ENCODE measurements at places on chromosomes 3 and 15. TPM values are rescaled to one million over a fixed set of nuclear protein-coding genes. Genes with fewer than 3 reads are reported as not detected.

The KBTBD13 gene
- not detected for total RNA-seq

The MUSTN1 gene
- total RNA-seq: not detected

The CDHR4 gene
- not detected for total RNA-seq

The CSPG4 gene
- total RNA-seq: not detected

The CLRN1 gene
- total RNA-seq: not detected

The ZNF774 gene
- 1.5 TPM for total RNA-seq

The SH2D7 gene
- total RNA-seq: not detected

The C3orf20 gene
- total RNA-seq: not detected

DNA sequence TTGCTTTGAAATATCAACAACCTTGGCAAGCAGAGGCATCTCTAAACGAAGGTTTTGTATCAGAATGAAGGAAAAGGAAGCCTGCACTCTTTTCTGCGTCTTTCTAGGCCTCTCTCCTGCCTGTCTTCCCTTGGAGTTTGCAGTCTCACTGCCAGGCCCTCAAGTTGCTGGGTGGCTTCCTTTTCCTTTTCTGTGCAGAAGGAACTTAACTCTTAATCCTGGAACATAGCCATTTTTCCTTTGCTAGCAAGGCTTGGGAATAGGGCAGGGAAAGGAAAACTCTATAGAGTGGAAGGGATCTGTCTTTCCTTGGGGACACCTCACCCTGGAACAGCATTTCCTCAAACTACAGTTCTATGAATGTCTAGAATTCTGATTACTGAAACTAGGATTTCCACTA, 32.8 kb downstream of the TLNRD1 start:
- no peak overlapping the region for H3K4me3 ChIP-seq
- H3K27ac ChIP-seq: no peak overlapping the region
- H3K36me3 ChIP-seq: peaks cover 3% of the 10 kb centered on the region
- no peak for DNase-seq

DNA sequence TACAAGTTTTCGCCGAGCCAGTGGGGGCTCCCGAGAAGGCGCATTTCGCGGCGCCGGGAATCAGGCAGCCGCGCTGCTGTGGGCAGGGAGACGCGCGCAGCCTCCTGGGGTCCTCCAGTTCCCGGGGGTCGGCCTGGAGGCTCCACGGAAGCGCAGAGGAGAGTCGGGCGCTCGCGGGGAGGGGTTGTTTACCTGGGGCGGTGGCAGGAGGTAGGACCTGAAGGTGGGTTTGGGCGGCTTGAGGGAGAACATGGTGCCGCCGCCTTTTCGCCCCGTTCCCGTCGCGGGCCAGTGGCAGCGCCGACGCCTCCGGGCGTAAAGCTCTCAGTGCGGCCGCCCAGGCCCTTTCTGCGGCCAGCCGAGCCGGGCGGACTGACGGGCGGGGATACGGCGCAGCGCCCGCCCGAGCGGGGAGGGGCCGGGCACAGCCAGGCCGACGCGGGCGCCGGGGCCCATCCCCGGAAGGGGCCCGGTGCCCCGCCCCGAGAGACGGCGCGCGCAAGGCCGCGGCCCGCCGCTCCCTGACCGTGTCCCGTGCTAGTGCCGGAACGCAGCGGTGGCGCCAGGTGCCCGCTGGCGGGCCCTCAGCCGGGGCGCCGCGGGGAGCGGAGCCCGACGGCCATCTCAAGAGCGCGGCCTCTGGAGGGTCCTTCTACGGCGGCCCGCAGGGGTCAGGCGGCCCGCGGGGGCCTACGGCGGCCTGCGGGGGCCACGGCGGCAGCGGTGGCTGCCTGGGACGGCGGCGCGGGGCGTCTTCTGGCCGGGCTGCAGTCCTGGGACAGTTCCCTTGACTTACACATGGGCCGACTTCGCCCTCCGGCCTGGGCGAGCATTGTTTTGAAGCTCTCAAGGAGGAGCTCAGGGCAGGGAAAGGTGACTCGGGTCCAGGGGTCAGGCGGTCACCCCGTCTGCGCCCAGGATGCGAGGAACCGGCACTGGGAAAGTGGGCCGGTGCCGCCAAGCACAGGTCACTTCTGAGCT, at the start of gene MTMR10:
TSS of gene MTMR10 (minus strand) at position 374 of the 981 bp plus-strand sequence. CDS start at position 252, 122 bp downstream.
- H3K4me1 ChIP-seq: peaks cover 27% of the 10 kb centered on the region
- H3K27ac ChIP-seq: peak within 1 kb of the TSS; percentile 84
- DNase-seq: peak; percentile 80
- H3K27me3 ChIP-seq: peaks cover 1% of the 10 kb centered on the region
- H3K4me3 ChIP-seq: peak within 1 kb of the TSS; percentile 95
- H3K36me3 ChIP-seq: peaks cover 9% of the 10 kb centered on the region

DNA sequence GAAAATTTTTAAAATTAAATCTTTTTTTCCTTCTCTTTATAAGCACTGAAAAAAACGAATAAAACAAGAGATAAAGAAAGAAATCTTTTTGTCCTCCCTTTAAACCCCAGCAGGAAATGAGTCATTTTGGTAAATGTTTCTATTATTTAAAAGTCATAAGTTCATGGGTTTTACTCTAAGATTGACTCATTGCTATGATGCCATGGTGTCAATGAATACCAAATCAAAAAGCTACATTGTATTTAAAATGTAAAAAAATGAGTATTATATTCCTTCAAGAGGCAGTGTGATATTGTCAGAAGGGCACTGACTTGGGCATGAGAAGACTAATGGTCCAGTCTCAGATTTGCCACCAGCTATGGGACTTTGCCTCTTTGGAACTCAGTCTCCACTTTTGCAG, 303.4 kb upstream of the DNAJC19 start:
- H3K4me1 ChIP-seq: no peaks in the 10 kb centered on the region
- H3K36me3 ChIP-seq: no peaks in the 10 kb centered on the region
- no peak overlapping the region for H3K27ac ChIP-seq
- H3K27me3 ChIP-seq: peaks cover 1% of the 10 kb centered on the region

DNA sequence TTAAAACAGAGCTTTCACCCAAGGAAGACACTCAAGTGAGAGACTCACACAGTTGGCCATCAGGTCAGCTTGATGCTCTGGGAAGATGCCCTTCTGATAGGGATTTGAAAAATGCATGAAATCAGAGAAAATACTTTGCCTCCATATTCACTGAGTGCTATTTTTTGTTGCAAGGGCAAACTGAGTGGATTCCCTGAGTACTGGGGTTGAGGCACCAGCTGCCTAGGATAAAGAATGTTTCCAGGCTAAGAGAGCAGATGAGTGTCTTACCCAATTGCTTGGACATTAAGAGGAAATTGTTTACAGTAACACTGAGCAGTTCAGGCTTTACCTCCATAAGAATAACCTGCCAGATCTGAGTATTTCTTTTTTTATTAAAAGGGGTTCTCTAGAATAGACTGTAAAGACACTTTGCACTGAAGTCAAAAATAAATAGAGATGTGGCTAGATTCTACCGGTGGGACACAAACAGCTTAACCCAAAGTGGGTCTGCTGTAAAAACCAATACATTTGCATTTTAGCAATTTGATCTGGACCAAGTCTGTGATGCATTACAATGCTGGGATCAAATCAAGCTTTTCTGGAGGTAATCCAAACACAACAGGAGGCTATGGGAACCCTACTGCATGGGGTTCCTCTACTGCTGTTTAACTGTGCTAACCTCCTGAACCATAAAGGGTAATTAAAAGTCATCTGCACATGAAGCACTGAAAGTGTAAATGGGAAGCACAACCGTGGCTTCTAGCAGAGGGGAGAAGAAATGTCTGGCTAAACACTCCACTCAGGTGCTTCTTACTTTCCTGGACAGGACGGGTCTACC, 238.8 kb upstream of the WNT5A start:
- H3K27ac ChIP-seq: no peak overlapping the region
- peaks cover 17% of the 10 kb centered on the region for H3K27me3 ChIP-seq
- H3K36me3 ChIP-seq: no peaks in the 10 kb centered on the region
- H3K4me3 ChIP-seq: no peak overlapping the region

- no peaks in the 10 kb centered on the region for H3K36me3 ChIP-seq
- H3K4me1 ChIP-seq: peaks cover 25% of the 10 kb centered on the region
- no peak overlapping the region for H3K27ac ChIP-seq
- DNase-seq: peak; percentile 64
These were observed 6.0 kb upstream of the PLCB2 start for GRCh38 chr15:40313531-40314398.

- H3K36me3 ChIP-seq: peaks cover 11% of the 10 kb centered on the region
- no peak overlapping the region for H3K4me3 ChIP-seq
- no peaks in the 10 kb centered on the region for H3K27me3 ChIP-seq
- no peak for DNase-seq
- peaks cover 33% of the 10 kb centered on the region for H3K4me1 ChIP-seq
- no peak overlapping the region for H3K27ac ChIP-seq
These were observed 180.7 kb downstream of the KLHL25 start for GRCh38 chr15:85614059-85614458.

DNA sequence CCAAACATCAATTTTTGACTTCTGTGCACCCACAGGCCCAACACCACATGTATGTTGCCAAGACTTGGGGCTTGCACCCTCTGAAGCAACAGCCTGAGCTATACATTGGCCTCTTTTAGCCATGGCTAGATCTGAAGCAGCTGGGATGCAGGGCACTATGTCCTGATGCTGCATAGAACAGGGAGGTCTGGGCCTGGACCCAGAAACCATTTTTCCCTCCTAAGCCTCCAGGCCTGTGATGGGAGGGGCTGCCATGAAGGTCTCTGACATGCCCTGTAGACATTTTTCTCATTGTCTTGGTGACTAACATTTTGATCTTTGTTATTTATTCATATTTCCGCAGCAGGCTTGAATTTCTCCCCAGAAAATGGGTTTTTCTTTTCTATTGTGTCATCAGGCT, 330.0 kb downstream of the PYDC2 start:
- H3K27me3 ChIP-seq: no peaks in the 10 kb centered on the region
- H3K4me3 ChIP-seq: no peak overlapping the region
- no peaks in the 10 kb centered on the region for H3K4me1 ChIP-seq
- DNase-seq: no peak
- no peaks in the 10 kb centered on the region for H3K36me3 ChIP-seq

- peaks cover 44% of the 10 kb centered on the region for H3K4me1 ChIP-seq
- H3K4me3 ChIP-seq: no peak overlapping the region
- DNase-seq: no peak
- H3K36me3 ChIP-seq: peaks cover 62% of the 10 kb centered on the region
These were observed 70.7 kb upstream of the ACAD9 start for GRCh38 chr3:128808672-128809071.

Data from activated CD4-positive, alpha-beta T cell treated with anti-CD3 and anti-CD28 coated beads for 36 hours (primary cell).